ENCODE measurements at places on chromosomes 4 and X. TPM values are rescaled to one million over a fixed set of nuclear protein-coding genes. Genes with fewer than 3 reads are reported as not detected.

GRCh38 chr4:14596028-14596427 lies 406.3 kb upstream of the CPEB2 start:
- DNase-seq, result no peak

DNA sequence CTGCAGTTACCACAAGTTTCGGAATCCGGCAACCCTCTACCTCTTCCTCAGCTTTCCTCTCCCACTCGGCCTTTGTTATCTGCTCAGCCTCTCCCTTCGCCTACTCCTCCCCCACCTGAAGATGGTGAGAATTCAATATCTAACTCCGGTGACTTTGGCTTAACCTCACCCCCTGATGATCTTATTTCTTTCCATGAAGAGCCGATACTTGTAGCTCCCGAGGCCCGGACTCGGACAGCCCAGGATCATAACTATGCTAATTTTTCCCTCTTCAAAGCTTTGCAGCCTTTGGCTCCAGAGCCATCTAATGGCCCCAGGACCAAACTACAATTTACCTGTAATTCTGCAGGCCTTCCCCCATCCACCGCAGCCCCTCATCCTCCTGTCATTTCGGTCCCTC lies 32.0 kb upstream of the MGST2 start:
- peak; percentile 26 for DNase-seq

DNA sequence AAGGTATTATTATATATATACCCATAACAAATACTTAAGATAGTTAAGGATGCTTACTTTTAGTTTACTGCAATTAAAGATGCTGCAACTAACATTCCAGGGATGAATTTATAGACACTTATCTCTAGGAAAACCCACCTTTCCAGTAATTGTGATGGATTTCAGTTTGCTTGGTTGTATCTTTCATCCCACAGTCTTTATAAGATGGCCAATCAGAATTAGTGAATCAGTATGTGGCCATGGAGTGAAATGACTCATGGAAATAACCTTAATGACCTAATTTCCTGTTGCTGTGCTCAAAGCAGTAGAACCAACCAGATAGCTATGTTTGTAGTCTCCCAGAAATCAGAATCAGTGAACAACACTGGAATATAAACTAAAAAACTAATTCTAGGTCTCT lies 26.4 kb downstream of the MOSPD2 start:
- no peak for DNase-seq

DNA sequence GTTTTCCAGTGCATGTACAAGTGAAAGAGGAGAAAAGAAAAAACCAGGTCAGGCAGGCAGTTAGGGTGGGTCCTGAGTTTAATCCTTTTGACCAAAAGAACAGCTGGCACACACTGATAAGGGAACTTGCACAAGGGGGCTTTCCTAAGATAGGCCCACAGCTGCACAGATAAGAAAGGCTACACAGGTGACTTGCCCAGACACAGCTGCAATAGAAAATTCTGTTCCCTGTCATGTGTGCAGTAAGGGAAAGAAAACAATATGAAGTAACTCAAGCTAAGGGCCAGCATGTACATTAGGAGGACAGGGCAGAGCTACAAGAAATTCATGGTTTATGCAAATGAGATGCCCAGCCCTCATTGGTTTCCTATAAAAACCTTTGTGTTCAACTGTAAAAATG lies 32.9 kb downstream of the LUZP4 start:
- DNase-seq, result no peak

GRCh38 chrX:81556880-81557279 lies 355.0 kb downstream of the SH3BGRL start:
- DNase-seq, result no peak

Gene MAGEA12
- not detected for total RNA-seq

Gene FSTL5
- total RNA-seq, result not detected

Gene VSIG4
- 4.9 TPM for total RNA-seq

Gene GRIPAP1
- 16.2 TPM for total RNA-seq

All from heart right ventricle (tissue), 16 donors.